ENCODE measurements at places on chromosomes 13 and 19.

GRCh38 chr13:47594833-47595232 is 406.2 kb downstream of the SUCLA2 start:
- DNase-seq = no peak

GRCh38 chr13:36770741-36771140 is 48.3 kb upstream of the RFXAP start:
- DNase-seq = no peak

DNA sequence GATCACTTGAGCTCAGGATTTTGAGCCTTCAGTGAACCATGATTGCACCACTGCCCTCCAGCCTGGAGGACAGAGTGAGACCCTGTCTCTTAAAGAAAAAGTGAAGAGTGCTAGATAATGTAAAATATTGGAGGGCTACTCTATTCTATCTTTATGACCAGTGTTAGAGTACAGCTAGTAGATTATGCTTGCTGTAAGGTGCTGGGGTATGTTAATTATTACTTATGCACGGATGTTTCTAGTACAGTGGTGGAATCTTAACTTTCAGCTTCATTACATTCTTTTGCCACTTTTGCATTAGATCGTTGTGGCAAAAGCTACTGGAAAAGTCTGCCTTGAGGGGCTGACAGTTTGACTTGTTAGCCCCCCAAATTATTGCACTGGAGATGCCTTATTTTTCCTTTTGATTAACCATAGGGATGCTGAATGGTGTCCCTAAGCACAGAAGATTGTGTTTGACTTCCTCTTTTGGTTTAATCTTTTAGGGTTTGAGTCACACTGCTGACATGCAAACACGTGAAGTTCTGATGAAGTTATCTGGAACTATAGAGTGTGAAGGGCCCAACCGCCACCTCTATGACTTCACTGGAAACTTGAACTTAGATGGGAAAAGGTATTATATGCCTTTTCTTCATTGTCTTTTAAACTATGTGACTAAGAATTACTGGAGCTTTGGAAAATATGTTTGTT is 169.8 kb downstream of the ATP8A2 start:
- no peak for DNase-seq

GRCh38 chr19:13102666-13103580 is at the start of gene LYL1:
Gene LYL1, minus strand, starts transcription at chr19:13102858. Its CDS starts 1,687 bp downstream, at chr19:13101171.
- DNase-seq = no peak

DNA sequence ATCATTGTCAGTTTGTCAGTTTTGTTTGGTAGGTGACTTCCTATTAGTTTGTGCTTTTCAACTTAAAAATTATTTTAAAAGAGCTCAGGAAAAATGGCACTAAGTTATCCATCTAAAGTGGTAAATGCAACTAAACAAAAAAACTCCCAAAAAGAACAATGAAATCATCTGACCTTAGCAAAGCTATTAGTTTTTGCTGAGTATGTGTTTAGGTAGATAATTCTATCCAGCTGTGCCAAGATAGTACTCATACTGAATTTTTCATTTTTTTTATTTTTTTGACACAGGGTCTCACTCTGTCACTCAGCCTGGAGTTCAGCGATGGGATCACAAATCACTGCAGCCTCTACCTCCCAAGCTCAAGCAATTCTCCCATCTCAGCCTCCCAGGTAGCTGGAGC is 645.3 kb downstream of the TBC1D4 start:
- DNase-seq = no peak

DNA sequence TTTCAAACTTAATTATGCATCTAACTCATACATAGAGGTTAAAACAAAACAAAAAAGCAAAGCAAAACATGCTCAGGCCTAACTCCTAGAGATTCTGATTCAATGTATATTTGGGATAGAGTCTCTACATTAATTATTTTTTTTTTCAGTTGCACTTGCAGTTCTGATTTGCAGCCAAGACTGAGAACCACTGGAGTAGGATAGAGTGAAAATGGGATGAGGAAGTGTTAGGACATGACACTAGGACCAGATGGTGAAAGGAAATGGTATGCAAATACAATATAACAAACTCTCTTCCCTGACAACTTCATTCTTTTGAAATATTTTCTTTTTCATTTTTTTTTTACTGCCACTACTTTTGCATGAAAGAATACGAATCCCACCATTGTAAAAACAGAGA is 1.8 kb downstream of the CCDC122 start:
- no peak for DNase-seq

DNA sequence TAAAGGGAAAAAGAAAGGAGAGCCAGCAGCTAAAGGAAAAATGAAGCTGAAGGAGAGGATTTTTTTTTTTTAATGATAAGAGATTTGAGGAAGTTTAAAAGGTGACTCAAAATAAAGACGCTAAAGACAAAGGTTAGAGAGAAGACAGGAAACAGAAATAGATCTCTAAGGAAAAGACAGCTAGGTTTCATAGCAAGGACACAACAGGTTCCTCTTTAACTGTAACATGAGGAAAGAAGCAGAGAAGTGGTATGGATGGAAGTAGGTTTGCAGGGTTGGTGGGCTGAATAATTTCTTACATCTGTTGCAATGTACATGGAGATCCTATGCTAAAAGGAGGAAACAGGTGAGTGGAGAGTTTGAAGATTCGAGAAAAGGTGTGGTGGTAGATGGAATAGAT is 107.5 kb downstream of the MYCBP2 start:
- DNase-seq = no peak

- no peak for DNase-seq
Observed at GRCh38 chr13:43786766-43787517, at the start of gene ENOX1. Gene ENOX1, minus strand, starts transcription at chr13:43786972.

DNA sequence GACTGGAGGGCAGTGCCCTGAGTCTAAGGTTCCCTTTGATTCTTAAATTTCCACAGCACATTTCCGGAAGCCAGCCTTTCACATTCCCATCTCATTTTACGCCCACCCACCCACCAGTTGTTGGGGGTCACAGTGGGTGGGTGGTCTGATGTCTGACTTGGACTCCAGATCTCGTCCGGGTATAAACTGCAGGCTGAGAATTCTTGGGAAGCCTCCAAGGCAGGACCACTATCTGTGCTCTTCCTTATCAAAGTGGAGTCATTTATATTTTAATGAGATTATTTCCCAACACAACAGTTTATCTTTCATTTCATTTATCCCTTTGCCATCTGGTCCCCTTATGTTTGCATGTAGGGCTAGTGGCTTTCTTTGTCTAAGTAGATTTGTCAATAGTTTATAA is 3.6 kb upstream of the FAM124A start:
- no peak for DNase-seq

- no peak for DNase-seq
Observed at GRCh38 chr19:38913958-38914357, 2.0 kb upstream of the CCER2 start.

GRCh38 chr13:83827338-83827737 is 54.9 kb downstream of the SLITRK1 start:
- DNase-seq = no peak

- DNase-seq = peak; percentile 16
Observed at GRCh38 chr19:49132974-49133609, 13.7 kb downstream of the PPFIA3 start.

DNA sequence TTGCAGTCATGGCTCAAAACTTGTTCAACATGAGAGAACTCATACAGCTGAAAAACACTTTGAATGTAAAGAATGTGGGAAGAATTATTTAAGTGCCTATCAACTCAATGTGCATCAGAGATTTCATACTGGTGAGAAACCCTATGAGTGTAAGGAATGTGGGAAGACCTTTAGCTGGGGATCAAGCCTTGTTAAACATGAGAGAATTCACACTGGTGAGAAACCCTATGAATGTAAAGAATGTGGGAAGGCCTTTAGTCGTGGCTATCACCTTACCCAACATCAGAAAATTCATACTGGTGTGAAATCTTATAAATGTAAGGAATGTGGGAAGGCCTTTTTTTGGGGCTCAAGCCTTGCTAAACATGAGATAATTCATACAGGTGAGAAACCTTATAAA is 20.1 kb downstream of the ZNF283 start:
- DNase-seq = no peak

- no peak for DNase-seq
Observed at GRCh38 chr13:90896002-90896401, 451.5 kb upstream of the MIR17HG start.

DNA sequence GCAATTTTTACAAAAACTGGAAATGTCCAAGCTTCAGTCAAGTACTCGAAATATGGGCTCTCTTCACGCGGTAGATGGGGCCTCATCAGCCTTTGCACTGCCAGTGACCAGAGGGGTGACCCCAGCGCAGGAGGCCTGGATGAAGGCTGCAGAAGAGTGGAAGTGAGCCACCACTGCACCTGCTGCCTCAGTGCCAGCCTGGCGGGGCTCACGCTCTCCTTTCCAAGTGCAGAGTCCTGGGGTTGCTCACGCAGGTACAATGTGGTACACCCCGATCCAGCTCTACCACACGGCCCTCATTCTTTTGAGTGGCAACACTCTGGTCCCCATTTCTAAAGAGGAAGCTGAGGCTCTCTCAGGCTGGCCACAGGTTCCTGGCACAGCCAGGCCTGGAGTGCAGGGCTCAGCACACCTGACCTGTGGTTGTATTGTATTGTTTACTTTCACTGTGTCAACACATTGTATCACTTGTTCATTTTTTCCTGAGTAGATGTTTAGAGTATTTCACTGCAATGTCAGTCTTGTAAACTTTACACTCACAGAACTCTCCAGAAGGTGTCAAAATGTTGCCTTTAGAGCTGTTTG is 97.3 kb upstream of the SOX1 start:
- no peak for DNase-seq

DNA sequence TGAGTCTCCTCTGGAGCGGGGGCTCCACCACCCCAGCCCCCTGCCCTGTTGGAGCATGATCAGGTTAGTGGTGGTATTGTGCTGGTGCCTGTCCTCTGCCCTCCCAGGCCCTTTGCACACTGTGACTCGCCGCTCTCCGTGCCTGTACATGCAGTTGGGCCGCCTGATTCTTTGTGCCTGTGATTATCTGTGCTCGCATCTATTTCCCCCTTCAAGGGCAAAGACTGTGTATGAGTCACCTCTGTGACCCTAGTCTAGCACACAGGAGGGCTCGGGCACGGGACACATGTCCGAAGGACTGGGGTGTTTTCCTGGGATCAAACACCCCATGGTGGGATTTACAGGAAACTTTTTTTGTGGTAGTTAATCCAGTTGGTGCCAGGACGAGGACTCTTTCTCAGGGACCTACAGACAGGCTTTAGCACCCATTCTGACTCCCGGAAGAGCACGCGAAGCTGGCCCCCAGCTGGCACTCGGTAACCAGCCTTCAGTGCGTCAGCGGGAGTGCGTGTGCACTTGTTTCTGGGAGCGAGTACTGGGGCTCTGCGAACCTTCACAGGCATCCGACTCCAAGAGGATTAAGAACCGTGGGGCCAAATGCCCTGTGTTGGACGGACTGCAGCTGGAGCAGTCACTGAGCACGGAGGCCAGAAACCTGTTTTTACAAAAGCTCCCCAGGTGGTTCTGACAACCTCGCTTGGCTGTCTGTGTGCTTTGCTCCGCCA is 6.7 kb downstream of the PPP1R37 start:
- no peak for DNase-seq

GRCh38 chr13:102275969-102276368 is 125.9 kb downstream of the FGF14 start:
- no peak for DNase-seq
